ENCODE measurements at places on chromosomes 6 and 20.

- no peak for DNase-seq
Measured at GRCh38 chr6:130997061-130997753, 65.8 kb downstream of the EPB41L2 start.

GRCh38 chr6:120938164-120938875 lies 396.0 kb downstream of the TBC1D32 start:
- no peak for DNase-seq

DNA sequence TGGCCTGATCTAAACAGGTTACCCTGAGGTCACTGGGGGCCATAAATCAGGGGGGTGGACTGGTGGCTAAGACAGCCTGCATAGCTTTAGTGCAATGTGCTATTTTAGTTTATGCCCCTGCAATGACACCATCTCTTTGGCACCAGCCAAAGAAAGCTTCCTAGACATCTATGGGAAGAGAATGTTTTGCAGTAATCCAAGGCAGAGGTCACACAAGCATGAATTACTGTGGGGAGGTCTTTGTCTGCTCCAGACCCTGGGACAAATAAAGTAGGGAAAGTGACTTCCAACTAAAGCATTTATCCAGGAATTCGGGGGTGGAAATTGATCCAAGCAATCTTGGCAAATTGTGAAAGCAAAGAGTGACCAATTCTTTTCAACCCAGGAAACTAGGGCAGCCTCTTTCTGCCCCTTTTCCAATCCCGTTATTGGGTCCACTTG lies 5.3 kb downstream of the RIPOR2 start:
- no peak for DNase-seq

GRCh38 chr6:150323205-150323604 lies 45.6 kb upstream of the IYD start:
- no peak for DNase-seq
